ENCODE measurements at places on chromosomes 12 and 14.

DNA sequence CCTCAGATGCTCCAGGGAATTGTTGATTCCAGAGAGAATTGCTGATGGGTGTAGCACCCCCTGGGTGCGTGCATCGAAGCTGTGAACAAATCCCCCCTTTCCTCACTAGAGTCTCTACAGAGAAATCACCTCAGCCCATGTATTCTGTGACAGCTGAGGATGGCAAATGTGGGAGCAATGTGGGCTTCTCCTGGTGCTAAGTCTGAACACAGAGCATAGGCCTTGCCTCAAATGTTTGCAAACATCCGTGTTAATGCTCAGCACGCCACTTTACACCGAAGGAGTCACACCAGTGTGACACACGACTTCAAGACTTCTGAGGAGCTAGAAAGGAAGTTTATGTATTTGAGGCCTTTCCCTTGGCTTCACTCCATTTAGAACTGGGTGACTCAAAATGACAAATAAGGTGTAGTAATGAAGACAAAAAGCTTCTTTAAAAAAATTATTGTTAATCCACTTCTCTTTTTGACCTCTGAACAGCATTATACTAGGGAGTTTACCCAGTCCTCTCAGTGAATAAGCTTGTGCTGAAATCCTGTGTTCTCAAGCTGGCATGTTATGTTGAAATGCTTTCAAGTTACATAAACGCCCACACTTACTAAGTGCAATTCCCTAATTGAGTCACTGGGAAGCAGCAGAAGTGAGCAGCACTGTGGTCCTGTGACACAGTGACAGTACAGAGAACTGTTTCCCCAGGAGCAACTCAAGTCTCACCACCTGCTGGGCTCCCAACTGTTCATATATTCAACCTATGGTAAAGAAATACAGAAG, 92.9 kb downstream of the FAR2 start:
- no peak for DNase-seq

GRCh38 chr14:104863131-104863862, 1.8 kb upstream of the CEP170B start:
- no peak for DNase-seq

DNA sequence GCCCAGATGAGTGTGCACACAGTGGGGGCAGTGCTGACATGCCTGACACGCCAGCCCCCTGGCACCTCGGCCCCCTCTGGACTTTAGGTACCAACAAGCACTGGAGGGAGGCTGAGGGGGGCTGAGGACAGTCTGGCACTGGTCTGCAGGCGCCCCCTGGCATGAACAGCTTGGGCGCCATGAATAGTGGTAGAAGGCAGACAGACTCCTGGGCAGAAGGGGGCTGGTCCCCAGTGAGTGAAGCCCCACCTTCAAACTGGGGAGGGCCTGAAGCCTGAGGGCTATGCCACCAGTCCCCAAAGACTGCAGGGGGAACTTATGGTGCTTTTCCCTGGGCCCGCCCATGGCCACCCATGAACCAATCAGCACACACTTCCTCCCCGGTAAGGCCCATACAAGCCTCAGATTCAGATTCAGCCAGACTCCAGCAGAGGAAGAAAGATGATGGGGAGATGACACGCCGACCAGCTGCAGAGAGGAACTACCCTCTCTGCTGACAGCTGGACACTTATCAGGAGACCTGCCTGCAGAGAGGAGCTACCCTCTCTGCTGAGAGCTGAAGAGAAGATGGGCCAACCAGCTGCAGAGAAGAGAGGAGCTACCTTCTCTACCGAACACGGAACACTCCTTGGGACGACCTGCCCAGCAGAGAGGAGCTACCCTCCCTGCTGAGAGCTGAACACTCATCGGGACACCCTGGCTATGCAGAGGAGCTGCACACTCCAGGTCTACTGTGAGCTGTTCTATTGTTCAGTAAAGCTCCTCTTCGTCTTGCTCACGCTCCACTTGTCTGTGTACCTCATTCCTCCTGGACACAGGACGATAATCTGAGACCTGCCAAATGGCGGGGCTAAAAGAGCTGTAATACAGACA, 324.5 kb downstream of the PCNX1 start:
- DNase-seq = no peak

DNA sequence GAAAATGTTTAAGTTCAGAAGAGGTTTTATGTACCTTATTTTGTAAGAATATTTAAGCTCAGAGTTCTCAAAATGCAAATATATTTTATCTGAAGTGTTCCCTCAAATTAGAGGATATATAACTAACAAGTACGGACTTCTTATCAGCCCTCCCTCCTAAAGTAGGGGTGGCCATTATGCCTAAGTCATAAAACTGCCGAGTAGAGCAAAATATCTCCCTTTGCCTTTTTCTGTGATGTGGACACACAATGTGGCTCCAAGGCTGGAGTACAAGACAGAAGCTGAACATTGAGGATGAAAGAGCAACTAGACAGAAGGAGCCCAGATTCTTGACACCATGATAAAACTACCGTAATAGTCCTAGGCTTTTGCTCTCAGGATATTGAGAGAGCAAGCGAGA, 120.9 kb downstream of the MED13L start:
- no peak for DNase-seq

- no peak for DNase-seq
These were observed 26.2 kb upstream of the MANSC4 start for GRCh38 chr12:27806259-27806658.

Data from stimulated activated CD8-positive, alpha-beta memory T cell treated with anti-CD3 and anti-CD28 coated beads, Interleukin-2, amount 100 ng/mL, for 48 hours (primary cell).